ENCODE measurements at places on chromosomes 2 and 18. TPM values are rescaled to one million over a fixed set of nuclear protein-coding genes. Genes with fewer than 3 reads are reported as not detected.

GRCh38 chr2:188897096-188897495 is 77.1 kb upstream of the COL3A1 start:
- no peaks in the 10 kb centered on the region for H3K36me3 ChIP-seq
- no peak overlapping the region for H3K27ac ChIP-seq
- no peak overlapping the region for H3K4me3 ChIP-seq
- no peaks in the 10 kb centered on the region for H3K4me1 ChIP-seq
- H3K27me3 ChIP-seq, result no peaks in the 10 kb centered on the region

- peaks cover 2% of the 10 kb centered on the region for H3K36me3 ChIP-seq
- no peak for DNase-seq
- H3K27me3 ChIP-seq, result no peaks in the 10 kb centered on the region
- peaks cover 68% of the 10 kb centered on the region for H3K4me1 ChIP-seq
These were observed 11.2 kb upstream of the WIPF1 start for GRCh38 chr2:174608866-174609214.

GRCh38 chr2:27893006-27893405 is 2.5 kb downstream of the BABAM2 start:
- H3K27ac ChIP-seq, result no peak overlapping the region
- H3K27me3 ChIP-seq, result no peaks in the 10 kb centered on the region
- H3K36me3 ChIP-seq, result peaks cover 18% of the 10 kb centered on the region

DNA sequence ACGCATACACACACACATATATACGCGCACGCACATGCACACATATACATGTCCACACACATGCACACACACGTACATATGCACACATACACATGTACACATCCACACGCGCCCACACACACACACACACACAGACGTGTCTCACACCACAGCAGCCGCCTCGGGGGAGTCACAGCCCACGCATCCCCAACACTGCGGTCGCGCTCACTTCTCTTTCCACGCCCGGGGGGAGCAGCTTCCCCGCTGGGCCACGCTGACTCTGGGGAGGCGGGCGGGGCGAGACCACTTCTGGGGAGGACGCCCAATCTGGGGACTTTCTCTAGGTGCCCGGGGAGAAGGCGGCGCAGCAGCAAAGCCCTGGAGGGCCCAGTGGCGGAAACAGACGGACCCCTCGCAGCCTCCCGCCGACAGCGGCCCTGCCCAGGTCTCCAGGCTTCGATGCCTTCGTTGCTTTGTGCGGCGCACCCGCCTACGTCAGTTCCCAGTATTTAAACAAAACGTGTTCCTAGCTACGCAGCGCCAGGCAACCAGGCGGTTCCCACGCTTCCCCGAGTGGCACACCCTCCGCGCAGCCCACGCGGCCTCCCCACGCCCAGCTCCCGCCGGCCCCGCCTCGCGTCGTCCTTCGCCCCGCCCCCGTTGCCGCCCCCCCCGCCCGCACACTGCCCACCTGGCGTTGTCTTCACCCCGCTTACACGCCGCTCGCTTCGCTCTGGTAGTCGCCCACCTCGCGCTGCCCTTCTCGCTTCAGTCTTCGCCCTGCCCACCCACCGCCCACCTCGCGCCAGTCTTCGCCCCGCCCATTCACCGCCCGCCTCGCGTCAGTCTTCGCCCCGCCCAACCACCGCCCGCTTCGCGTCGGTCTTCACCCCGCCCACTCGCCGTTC is 810 bp upstream of the RBFA start:
- no peaks in the 10 kb centered on the region for H3K27me3 ChIP-seq
- peak overlapping the region; percentile 93 for H3K27ac ChIP-seq
- peak; percentile 96 for DNase-seq
- H3K4me1 ChIP-seq, result peaks cover 15% of the 10 kb centered on the region

GRCh38 chr2:105442721-105443120 is 43.9 kb upstream of the FHL2 start:
- no peak overlapping the region for H3K4me3 ChIP-seq
- no peak overlapping the region for H3K27ac ChIP-seq
- no peak for DNase-seq
- H3K36me3 ChIP-seq, result no peaks in the 10 kb centered on the region

DNA sequence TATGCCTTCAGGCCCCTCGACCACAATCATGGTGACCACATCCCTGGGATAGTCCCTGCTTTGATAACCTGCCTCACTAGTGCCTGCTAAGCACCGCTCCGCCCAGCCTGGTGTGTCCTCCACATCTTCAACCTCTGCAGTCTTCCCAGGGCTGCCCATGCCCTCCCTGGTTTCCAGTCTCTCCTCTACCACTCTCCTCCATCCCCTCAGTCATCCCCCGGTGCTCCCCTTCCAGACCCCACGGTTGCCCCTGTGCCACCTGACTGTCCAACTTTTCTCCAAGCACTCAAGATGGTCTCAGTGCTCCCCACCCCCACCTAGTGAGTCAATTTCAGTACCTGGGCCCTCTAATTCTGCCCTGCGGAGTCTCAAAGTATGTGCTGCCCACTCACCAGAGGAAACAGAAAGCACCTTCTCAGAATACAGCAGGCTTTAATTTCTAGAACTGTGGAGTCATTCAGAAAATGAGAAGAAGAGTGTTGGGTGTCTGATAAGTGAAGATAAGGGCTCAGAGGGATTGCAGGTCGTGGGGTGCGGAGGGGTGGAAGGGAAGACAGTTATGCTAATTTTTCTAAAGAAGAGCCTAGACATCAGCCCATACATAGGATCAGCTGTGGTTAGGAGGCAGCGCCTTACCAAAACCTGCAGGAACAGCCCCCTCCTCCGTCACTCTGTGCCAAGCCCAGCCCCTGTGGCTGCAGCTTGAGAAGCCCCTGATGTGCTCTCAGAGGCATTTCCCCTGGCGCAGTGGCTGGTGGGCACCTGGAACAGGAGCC is 53.6 kb upstream of the CAB39 start:
- H3K36me3 ChIP-seq, result no peaks in the 10 kb centered on the region
- H3K4me1 ChIP-seq, result peaks cover 67% of the 10 kb centered on the region
- H3K27me3 ChIP-seq, result no peaks in the 10 kb centered on the region
- H3K27ac ChIP-seq, result peak overlapping the region; percentile 23
- peak; percentile 38 for DNase-seq
- no peak overlapping the region for H3K4me3 ChIP-seq

- no peaks in the 10 kb centered on the region for H3K27me3 ChIP-seq
- H3K4me1 ChIP-seq, result peaks cover 65% of the 10 kb centered on the region
- peak overlapping the region; percentile 62 for H3K4me3 ChIP-seq
- peaks cover 12% of the 10 kb centered on the region for H3K36me3 ChIP-seq
- peak; percentile 75 for DNase-seq
- H3K27ac ChIP-seq, result peak overlapping the region; percentile 85
These were observed 4.4 kb downstream of the NFATC1 start for GRCh38 chr18:79400091-79400590.

DNA sequence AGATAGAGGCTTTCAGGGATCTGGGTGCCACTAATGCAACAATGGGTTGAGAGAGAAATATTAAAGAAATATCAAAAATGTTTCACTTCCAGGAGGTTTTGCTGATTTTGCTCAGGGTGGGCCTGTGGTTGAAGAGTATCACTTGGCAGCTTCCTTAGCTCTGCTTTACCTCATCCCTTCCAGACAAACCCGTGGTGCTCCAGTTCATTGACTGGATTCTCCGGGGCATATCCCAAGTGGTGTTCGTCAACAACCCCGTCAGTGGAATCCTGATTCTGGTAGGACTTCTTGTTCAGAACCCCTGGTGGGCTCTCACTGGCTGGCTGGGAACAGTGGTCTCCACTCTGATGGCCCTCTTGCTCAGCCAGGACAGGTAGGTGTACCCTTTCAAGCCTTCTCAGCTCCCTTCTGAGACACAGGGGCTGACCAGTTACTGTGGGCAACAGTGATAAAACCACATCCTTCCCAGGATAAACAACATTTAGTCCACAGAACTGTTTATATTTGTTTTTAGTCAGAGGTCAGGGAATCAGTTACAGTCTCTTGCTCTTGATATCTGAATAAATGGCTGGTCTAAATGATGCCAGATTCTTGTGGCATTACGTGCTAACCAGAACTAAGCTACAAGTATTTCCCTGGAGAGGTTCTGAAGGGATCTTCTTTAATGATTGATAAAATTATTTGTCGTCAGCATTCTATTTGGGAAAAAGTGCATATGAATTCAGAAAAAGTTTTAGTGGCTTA is 7.0 kb downstream of the SLC14A1 start:
- H3K27me3 ChIP-seq, result no peaks in the 10 kb centered on the region
- no peaks in the 10 kb centered on the region for H3K36me3 ChIP-seq
- no peak overlapping the region for H3K27ac ChIP-seq
- H3K4me1 ChIP-seq, result no peaks in the 10 kb centered on the region

DNA sequence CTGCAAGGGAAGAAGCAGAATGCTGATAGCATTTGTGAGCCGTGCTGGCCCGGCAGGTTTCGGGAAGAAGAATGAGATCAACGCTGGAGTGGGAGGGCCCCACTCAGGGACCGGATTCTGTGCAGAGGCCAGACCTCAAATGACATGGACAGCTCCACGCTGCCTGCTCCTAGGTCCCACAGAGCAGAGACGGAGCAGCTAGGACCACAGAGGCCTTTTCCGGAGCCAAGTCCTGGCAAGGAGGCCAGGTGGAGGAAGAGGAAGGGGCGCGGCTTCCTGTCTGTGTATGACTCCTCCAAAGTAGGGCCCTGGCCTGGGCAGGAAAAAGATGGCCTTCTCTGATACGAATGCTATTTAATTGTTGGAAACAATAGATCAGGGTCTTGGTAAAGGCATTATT is 139.9 kb downstream of the LRRC30 start:
- no peaks in the 10 kb centered on the region for H3K4me1 ChIP-seq
- no peaks in the 10 kb centered on the region for H3K27me3 ChIP-seq
- H3K4me3 ChIP-seq, result no peak overlapping the region

GRCh38 chr2:10466801-10467200 is 18.7 kb upstream of the ODC1 start:
- no peaks in the 10 kb centered on the region for H3K36me3 ChIP-seq
- no peak overlapping the region for H3K27ac ChIP-seq
- DNase-seq, result no peak
- no peak overlapping the region for H3K4me3 ChIP-seq
- no peaks in the 10 kb centered on the region for H3K4me1 ChIP-seq

- no peaks in the 10 kb centered on the region for H3K36me3 ChIP-seq
- no peaks in the 10 kb centered on the region for H3K4me1 ChIP-seq
- no peaks in the 10 kb centered on the region for H3K27me3 ChIP-seq
These were observed 30.7 kb upstream of the FRZB start for GRCh38 chr2:182897137-182897536.

GRCh38 chr18:64333584-64333983 is 184.7 kb upstream of the LINC00305 start:
- H3K36me3 ChIP-seq, result no peaks in the 10 kb centered on the region
- no peaks in the 10 kb centered on the region for H3K27me3 ChIP-seq
- no peak overlapping the region for H3K4me3 ChIP-seq
- H3K4me1 ChIP-seq, result peaks cover 3% of the 10 kb centered on the region
- no peak for DNase-seq

GRCh38 chr2:28906821-28907220 is 12.4 kb downstream of the WDR43 start:
- H3K27ac ChIP-seq, result no peak overlapping the region
- H3K27me3 ChIP-seq, result no peaks in the 10 kb centered on the region
- no peak for DNase-seq

DNA sequence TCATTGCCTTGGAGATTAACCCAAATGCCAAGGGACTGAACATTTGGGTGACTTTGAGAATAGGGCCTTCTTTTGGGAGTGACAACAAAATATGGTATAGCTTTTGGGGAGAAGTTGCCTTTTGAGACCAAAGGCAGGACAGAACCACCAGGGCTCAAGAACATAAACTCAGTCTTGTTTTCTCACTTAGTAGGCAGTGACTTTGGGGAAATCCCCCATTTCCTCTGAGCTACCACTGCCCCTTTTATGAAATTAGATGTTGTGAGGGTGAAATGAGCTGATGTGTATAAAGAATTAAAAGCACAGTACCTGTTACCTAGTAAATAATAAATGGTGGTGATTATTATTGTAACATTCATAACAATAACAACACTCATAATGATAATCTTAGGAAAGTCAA is 36.5 kb downstream of the GPD2 start:
- H3K27me3 ChIP-seq, result no peaks in the 10 kb centered on the region
- DNase-seq, result peak; percentile 35
- peaks cover 5% of the 10 kb centered on the region for H3K36me3 ChIP-seq
- H3K27ac ChIP-seq, result no peak overlapping the region

DNA sequence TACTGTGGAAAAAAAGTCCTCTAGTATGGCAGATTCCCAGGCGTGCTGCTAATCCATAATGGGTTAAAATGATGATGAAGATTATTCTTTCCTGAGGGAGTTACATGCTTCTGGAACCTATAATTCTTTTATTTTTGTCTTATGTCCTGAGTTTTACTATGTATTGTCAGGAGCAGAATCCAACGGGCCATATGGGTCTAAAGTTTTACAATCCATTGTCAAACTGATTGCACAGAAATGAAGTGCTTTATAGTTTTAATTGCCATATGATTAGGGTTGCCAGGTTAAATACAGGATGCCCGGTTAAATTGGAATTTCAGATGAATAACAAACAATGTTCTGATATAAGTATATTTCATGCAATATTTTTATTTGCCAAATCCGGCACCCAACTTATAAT is 100.9 kb upstream of the MAP3K20 start:
- no peak overlapping the region for H3K4me3 ChIP-seq
- H3K27ac ChIP-seq, result no peak overlapping the region
- no peaks in the 10 kb centered on the region for H3K4me1 ChIP-seq
- no peak for DNase-seq
- H3K27me3 ChIP-seq, result no peaks in the 10 kb centered on the region
- H3K36me3 ChIP-seq, result no peaks in the 10 kb centered on the region

- H3K27ac ChIP-seq, result no peak overlapping the region
- no peak overlapping the region for H3K4me3 ChIP-seq
- no peak for DNase-seq
- no peaks in the 10 kb centered on the region for H3K36me3 ChIP-seq
These were observed 822.8 kb upstream of the CDH2 start for GRCh38 chr18:28999726-29000125.

- H3K27me3 ChIP-seq, result no peaks in the 10 kb centered on the region
- H3K27ac ChIP-seq, result peak overlapping the region; percentile 97
- peak overlapping the region; percentile 80 for H3K4me3 ChIP-seq
- H3K36me3 ChIP-seq, result peaks cover 7% of the 10 kb centered on the region
- H3K4me1 ChIP-seq, result peaks cover 23% of the 10 kb centered on the region
These were observed 759 bp upstream of the ACTR1B start for GRCh38 chr2:97664636-97664970.

DNA sequence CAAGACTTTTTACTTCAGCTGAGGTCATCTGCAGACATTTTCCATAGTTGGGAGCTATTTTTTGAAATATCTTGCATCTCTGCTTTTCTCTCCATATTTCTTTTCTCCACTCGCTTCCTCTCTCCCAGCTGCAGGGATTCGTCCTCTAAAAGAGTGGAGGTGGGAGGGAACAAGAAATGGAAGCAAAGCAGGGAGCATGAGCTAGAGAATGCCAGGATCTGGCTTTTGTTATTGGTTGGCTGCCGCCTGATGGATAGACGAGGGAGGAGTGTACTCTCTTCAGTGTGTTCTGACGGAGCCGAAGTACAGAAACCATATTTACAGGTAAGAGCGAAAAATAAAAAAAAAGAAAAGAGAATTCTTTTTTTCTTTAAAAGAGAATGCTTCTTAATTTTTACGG is at the start of gene CSRNP3:
Gene CSRNP3, plus strand, starts transcription at position 282 of the 400 bp plus-strand sequence. CDS start 125,368 bp downstream, outside the sequence.
- no peaks in the 10 kb centered on the region for H3K36me3 ChIP-seq
- no peak within 1 kb of the TSS for H3K4me3 ChIP-seq
- peaks cover 3% of the 10 kb centered on the region for H3K27me3 ChIP-seq
- no peak for DNase-seq
- H3K27ac ChIP-seq, result no peak within 1 kb of the TSS
- H3K4me1 ChIP-seq, result no peaks in the 10 kb centered on the region

The DYNAP gene
- not detected for total RNA-seq

The ADD2 gene
- 22.3 TPM for total RNA-seq

The MATN3 gene
- not detected for total RNA-seq

The PSMA8 gene
- total RNA-seq, result 1.0 TPM

The HOXD9 gene
- not detected for total RNA-seq

The LYG2 gene
- total RNA-seq, result not detected

The KCNG2 gene
- not detected for total RNA-seq

All from B cell (primary cell).